ENCODE measurements at places on chromosomes 3 and 15. TPM values are rescaled to one million over a fixed set of nuclear protein-coding genes. Genes with fewer than 3 reads are reported as not detected.

Gene DUOXA2
- not detected for total RNA-seq

DNA sequence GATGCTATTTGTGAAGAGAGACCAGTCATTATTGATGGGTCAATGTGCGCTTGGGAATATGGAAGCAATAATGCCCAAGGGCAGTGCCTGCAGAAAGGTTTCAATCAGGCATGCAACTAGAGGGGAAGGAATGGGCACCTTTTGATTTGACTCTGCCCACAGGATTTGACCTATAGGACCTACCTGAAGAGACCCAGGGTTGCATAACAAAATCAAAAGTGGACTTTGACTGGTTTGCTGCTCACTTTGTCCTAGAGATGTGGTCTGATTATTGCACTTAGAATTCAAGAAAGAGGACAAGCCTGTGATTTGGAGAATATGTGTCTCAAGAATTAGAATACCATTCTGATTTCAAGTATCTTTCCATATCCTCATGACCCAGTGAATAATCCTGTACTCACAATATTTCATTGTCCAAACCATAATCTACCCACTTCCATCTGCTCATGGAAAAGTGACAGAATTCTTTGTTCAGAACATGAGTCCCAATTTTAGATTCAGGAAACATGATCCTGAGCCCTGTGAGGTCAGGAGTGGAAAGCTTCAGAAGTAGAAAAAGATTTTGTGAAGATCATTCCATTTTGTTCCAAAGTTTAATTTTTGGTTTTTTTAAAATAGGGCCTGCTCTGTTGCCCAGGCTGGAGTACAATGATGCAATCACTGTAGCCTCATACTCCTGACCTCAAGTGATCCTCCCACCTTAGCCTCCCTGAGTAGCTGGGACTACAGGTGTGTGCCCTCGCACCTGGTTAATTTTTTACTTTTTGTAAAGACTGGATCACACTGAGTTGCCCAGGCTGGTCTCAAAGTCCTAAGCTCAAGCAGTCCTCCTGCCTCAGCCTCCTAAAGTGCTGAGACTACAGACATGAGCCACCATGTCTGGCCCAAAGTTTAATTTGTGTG, 151.3 kb upstream of the NR2E3 start:
- DNase-seq = no peak
- no peaks in the 10 kb centered on the region for H3K27me3 ChIP-seq
- H3K4me3 ChIP-seq = no peak overlapping the region
- H3K4me1 ChIP-seq = no peaks in the 10 kb centered on the region

DNA sequence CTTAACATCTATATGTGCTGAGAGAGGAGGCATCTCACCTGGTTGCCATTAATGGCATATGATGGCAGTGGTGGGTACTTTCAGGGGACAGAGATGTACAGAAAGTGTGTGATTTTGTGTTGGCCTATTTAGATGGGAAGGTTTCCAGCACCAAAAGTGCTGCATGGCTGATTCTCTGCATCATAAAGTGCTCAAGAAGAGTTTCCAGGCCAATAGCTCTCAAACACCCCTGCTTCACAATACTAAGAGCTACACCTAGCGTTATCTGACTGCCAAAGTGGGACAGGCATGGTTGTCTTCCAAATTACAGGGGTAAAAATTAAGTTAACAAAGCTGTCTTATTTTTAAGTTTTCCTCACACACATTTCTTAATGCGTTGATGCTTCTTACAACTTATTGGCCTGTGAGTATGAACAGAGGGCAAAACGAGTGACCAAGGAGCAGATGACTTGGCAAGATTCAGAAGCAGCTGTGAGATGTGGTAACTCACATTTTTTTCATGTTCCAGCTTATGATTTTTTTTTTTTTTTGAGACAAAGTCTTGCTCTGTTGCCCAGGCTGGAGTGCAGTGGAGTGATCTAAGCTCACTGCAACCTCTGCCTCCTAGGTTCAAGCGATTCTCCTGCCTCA, 41.4 kb upstream of the VEPH1 start:
- H3K36me3 ChIP-seq = no peaks in the 10 kb centered on the region
- peaks cover 10% of the 10 kb centered on the region for H3K4me1 ChIP-seq
- H3K4me3 ChIP-seq = no peak overlapping the region
- DNase-seq = no peak
- H3K27ac ChIP-seq = no peak overlapping the region

DNA sequence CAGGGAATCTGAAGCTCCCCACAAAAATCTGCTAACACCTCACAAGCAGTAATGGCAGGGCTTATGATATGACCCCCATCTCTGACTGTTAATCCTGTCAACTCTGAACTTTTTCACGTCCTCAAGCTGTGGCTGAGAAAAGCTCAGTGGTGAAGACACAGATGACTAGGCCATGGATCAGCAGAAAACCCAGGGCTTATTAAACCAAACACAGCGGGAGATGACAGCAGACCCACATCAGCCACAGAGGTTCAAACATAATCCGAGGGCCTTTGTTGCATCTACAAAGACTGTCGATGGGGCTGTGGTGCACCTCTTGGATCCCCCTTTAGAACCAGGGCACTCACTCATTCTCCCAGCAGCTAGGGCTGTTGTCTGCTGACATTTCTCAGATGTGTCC, 50.4 kb downstream of the GLB1 start:
- H3K27me3 ChIP-seq = no peaks in the 10 kb centered on the region
- no peak for DNase-seq
- peaks cover 81% of the 10 kb centered on the region for H3K36me3 ChIP-seq
- no peaks in the 10 kb centered on the region for H3K4me1 ChIP-seq
- H3K4me3 ChIP-seq = no peak overlapping the region

DNA sequence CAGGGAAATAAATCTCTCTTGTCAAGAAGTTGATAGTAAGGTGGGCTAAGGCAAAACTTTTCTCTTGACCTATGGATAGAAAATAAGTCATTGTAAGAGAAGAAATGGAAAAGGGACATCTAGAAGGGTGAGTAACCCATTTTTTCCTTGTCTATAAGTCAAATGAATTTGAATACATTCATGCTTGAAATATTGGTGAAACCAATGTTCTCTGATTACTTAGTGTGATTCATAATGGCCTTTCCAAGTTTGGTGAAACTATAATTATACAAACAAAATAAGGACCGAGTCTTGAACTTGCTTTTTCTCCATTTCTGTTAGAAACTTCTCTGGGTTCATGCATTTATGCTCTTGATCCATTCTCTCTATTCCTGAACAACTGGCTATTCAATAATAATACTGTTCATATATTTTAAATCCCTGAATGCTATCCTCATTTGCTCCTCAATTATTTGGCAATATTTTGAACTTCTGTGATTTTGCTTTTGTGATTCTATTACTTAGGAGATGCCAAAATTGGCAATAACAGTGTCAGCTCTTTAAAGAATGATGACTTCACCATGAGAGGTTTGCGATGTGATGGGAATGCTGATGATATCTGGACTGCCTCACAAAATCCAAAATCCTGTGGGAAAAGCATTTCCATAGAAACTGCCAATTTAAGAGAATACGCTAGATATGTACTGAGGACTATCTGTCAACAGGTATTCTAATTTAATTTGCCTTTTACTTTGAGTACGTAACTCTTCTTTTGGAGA, 12.3 kb downstream of the P2RY12 start:
- H3K36me3 ChIP-seq = no peaks in the 10 kb centered on the region
- H3K27me3 ChIP-seq = no peaks in the 10 kb centered on the region
- no peak overlapping the region for H3K27ac ChIP-seq
- H3K4me3 ChIP-seq = no peak overlapping the region
- H3K4me1 ChIP-seq = no peaks in the 10 kb centered on the region
- DNase-seq = no peak

Gene HYAL1
- total RNA-seq = 63.1 TPM

Gene COL6A5
- 0.14 TPM for total RNA-seq

GRCh38 chr3:71210257-71211007, 373.1 kb downstream of the FOXP1 start:
- H3K4me3 ChIP-seq = no peak overlapping the region
- no peaks in the 10 kb centered on the region for H3K27me3 ChIP-seq
- no peaks in the 10 kb centered on the region for H3K36me3 ChIP-seq
- no peak overlapping the region for H3K27ac ChIP-seq

Gene IL1RAP
- 13.3 TPM for total RNA-seq

GRCh38 chr15:47377465-47377864, 339.8 kb upstream of the SEMA6D start:
- H3K27me3 ChIP-seq = no peaks in the 10 kb centered on the region
- no peaks in the 10 kb centered on the region for H3K4me1 ChIP-seq
- H3K4me3 ChIP-seq = no peak overlapping the region
- DNase-seq = no peak

- no peaks in the 10 kb centered on the region for H3K36me3 ChIP-seq
- no peak for DNase-seq
- no peak overlapping the region for H3K4me3 ChIP-seq
- no peak overlapping the region for H3K27ac ChIP-seq
Observed at GRCh38 chr15:70643106-70643782, 120.1 kb downstream of the UACA start.

DNA sequence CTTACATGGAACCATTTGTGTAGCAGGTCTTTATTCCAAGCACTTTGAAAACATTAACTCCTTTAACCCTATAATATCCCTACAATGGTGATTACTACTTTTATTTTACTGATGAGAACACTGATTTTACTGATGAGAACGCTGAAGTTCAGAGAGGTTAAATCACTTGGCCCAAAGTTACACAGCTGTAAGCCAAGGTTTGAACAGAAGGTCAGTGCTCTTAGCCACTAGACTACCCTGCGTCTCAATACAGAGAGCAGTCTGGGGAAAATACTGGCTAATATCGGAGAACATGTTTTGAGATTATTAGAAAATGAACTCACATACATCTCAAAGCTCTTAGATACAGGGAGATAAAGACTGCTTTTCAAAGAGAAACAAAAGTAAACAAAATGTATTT, 827.2 kb downstream of the FHIT start:
- no peaks in the 10 kb centered on the region for H3K27me3 ChIP-seq
- no peaks in the 10 kb centered on the region for H3K36me3 ChIP-seq

DNA sequence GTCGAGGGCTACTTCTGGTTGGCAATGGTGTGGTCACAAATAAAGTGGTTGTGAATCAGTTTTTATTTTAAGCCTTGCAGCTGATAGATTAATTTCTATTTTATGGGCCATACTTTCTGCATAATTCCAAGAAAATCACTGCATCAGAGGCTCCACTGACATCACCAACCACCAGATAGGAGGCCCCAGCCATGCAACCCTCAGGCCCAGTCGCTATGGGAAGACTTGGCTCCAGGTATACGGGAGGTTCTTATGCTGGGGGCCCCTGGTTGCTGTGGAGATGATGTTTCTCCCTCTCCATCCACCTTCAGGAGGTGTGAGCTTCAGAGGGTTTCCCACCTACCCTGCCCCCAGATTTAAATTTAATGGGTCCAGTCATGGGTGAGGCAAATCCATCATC, 57.4 kb downstream of the ISG20 start:
- DNase-seq = no peak
- no peaks in the 10 kb centered on the region for H3K36me3 ChIP-seq
- no peak overlapping the region for H3K4me3 ChIP-seq
- no peaks in the 10 kb centered on the region for H3K4me1 ChIP-seq
- H3K27me3 ChIP-seq = peaks cover 5% of the 10 kb centered on the region
